Lower leg skin (tissue), 4 donors: ENCODE measurements at places on chromosomes 2 and 18.

DNA sequence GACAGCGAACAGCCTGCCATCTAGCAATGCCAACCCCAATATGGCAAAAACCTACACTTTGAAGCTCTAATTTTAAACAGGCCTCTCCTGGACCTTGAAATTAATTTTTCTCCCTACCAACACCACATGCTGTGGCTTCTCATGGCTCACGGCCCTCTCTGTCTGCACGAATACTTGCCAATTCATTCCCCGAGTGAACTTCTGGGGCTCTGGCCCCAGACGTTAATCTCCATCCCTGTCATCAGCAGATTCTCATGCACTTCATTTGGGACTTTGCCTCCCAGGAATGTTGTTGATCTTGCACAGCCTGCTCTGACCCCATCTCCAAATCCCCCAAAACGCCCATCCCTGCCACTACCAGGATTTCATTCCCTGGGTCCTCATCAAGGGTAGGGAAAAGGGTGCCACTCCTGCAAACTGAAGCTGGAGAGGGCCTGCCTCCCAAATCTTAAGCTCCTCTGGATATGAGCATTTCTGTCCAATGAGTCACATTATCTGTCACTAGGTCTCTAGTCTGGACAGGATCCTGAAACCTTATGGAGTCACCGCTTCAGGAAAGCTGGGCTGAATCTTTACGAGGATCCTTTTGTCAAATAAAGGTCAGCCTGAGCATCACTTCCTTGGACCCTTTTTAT is 10.4 kb downstream of the FIGLA start:
- no peak for DNase-seq

- DNase-seq = no peak
Observed at GRCh38 chr2:9288681-9289338, 82.2 kb downstream of the ASAP2 start.

DNA sequence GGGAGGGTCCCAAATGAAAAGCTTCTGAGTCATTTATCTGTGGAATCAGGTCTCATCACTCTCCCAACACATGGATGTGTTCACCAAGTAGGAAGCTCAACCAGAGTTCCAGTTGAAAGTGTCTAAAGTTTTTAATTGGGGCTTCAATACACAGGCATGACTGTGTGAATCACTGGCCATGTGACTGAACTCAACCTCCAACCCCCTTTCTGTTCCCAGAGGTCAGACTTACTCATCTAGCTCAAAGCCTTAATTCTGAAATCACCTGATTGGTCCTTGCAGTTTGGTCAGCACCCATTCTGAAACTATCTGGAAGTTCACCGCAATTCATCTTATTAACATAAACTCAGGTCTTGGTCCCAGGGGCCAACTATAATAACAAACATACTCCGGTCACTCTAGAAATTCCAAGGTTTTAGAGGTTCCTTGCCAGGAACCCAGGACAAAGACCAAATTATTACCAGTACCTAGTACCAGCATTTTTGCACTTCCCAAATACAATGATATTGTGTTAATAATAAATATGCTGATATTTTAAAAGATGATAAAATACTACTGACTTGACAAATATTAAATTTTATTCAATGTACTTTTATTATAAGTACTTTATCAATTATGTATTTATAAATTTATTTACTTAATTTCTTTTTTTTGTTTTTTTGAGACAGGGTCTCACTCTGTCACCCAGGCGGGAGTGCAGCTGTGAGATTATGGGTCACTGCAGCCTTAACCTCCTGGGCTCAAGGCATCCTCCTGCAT is 10.7 kb upstream of the RBM45 start:
- no peak for DNase-seq

DNA sequence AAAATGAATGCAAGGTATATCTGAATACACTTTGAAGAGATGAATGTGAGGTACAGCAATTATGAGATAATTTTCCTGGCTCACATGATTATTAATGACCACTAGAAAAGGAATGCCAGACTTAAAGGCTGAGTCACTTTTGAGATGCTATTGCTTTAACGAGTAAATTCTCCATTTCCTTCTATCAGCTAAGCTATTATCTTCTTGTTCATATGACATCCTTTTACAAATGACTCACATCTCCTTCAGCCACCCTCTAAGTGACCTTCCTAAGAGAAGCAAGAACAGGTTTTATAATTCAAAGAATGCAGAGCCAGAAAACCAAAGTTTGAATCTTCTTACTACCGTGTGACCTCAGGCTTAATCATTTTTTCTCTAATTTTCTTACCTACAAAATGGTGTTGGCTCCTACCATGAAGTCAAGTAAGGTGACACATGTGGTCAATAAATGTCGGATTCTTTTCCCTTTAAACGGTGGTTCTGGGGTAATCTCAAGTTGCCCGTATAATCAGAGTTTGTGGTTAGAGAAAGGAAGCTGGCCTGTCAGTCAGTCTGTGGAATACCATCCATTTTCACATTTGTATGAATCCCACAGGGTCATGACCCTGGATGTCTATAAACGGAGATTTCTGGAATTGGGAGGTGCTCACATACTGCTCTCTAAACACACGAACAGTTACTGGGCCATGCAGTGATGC is 184.0 kb upstream of the PID1 start:
- no peak for DNase-seq
